ENCODE measurements at places on chromosomes 16 and 17. TPM values are rescaled to one million over a fixed set of nuclear protein-coding genes. Genes with fewer than 3 reads are reported as not detected.

HOXB7 gene
- 29.8 TPM for total RNA-seq

ABCA6 gene
- 30.5 TPM for total RNA-seq

MAF gene
- total RNA-seq: 0.32 TPM

DRC7 gene
- total RNA-seq: 0.13 TPM

RCVRN gene
- total RNA-seq: not detected

HEATR9 gene
- not detected for total RNA-seq

AOC2 gene
- total RNA-seq: 1.6 TPM

NT5C3B gene
- total RNA-seq: 67.3 TPM

DLG4 gene
- total RNA-seq: 34.6 TPM

AATK gene
- total RNA-seq: 1.5 TPM

USP43 gene
- total RNA-seq: 0.16 TPM

CA5A gene
- total RNA-seq: not detected

ABCC3 gene
- total RNA-seq: 2.1 TPM

UBALD1 gene
- 43.8 TPM for total RNA-seq

TGFB1I1 gene
- 115 TPM for total RNA-seq

NOXO1 gene
- not detected for total RNA-seq

LRRC36 gene
- total RNA-seq: 2.4 TPM

TMEM204 gene
- 37.5 TPM for total RNA-seq

ERI2 gene
- total RNA-seq: 9.3 TPM

CCDC144A gene
- 2.9 TPM for total RNA-seq

KRTAP2-3 gene
- total RNA-seq: not detected

CALB2 gene
- not detected for total RNA-seq

NPIPA5 gene
- 11.3 TPM for total RNA-seq

PIP4K2B gene
- 48.1 TPM for total RNA-seq

TBC1D3K gene
- not detected for total RNA-seq

ADPRM gene
- 7.9 TPM for total RNA-seq

SGSM2 gene
- 64.3 TPM for total RNA-seq

ZNF207 gene
- total RNA-seq: 209 TPM

FSCN2 gene
- 0.58 TPM for total RNA-seq

CD300C gene
- not detected for total RNA-seq

HOXB2 gene
- total RNA-seq: 23.3 TPM

WRAP53 gene
- total RNA-seq: 23.7 TPM

NPIPA8 gene
- 9.4 TPM for total RNA-seq

AKAP1 gene
- 20.9 TPM for total RNA-seq

PRCD gene
- not detected for total RNA-seq

TMEM219 gene
- 99.4 TPM for total RNA-seq

DNAH3 gene
- total RNA-seq: not detected

SSTR5 gene
- 0.24 TPM for total RNA-seq

GNG13 gene
- not detected for total RNA-seq

Data from endothelial cell of umbilical vein (primary cell).